GM18507 (cell line): ENCODE measurements at places on chromosomes 4 and X.

DNA sequence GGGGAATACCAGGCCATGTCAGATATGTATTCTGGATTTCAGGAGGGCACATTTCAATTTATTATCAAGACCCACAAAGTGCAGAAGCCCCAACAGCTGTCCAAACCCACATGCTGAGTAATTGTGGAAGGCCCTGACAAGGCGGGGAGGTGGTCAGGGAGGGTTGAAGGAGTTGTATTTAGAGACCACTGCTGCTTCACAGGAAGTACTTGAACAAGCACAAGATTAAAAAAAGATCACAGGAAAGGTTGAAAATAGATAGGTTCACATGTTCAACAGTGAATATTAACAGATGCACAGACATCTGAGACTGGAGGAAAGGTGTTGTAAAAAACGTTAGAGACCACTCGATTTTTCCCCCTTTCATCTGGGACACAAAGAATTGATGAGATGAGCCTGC is 17.9 kb downstream of the ATP8A1 start:
- DNase-seq = no peak

DNA sequence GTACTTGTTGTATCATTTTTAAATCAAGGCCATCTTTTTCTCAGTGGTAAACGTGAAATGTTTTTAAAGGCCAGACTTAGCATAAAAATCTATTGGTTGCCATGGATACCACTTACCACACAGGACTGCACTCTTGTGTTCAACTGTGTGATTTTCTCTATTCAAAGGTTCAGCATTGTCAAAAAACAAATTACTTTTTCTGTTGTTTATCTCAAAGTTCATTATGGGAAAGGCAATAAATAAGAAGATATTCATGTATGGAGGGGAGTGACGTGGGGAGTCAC is 231.0 kb upstream of the GATB start:
- DNase-seq = no peak

- no peak for DNase-seq
Measured at GRCh38 chrX:107522901-107523300, 73.4 kb downstream of the FRMPD3 start.

GRCh38 chr4:133493241-133493640 is 344.1 kb downstream of the PCDH10 start:
- no peak for DNase-seq

DNA sequence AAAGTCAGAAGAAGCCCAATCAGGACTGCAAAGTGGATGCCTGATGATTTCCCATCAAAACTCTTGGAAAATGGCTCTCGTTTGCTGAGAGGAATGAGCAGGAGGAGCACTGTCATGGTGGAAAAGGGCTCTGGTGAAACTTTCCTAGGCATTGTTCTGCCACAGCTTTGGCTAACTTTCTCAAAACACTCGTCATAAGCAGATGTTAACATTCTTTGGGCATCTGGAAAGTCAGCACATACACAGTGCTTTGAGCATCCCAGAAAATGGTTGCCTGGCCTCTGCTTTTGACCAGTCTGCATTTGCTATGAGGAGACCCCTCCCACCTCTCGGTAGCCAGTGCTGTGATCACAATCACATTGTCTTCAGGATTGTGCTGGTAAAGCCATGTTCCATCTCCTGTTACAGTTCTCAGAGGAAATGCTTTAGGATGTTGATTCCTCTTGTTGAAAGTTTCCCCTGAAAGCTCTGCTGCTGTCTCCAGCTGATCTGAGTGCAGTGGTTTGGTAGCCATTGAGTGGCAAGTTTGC is 25.2 kb upstream of the TBC1D14 start:
- DNase-seq = no peak

GRCh38 chr4:21858971-21859370 is 89.6 kb downstream of the KCNIP4 start:
- no peak for DNase-seq

- DNase-seq = no peak
Measured at GRCh38 chr4:114807357-114807756, 208.8 kb downstream of the UGT8 start.

- DNase-seq = no peak
Measured at GRCh38 chr4:94577136-94577535, 125.4 kb downstream of the PDLIM5 start.

- DNase-seq = no peak
Measured at GRCh38 chr4:184255361-184255760, 37.7 kb upstream of the ENPP6 start.

GRCh38 chr4:25956260-25956659 is 42.2 kb downstream of the SMIM20 start:
- DNase-seq = no peak

DNA sequence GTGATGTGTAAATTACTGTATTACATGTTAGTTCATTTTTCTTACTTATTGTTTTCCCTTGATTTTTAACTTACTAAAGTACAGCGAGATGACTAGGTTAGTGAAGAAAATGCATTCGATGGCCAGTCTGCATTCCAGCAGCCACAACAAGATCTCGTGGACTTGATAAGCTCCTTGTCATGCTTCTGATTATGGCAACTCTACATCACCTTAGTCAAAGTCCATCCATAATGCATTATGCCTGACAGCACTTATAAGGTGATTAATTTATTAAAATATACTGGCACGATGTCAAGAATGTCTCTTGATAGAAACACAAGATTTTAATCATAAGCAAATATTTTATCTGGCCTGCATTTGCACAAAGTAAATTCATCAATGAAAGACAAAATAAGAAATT is 109.9 kb upstream of the NAP1L5 start:
- no peak for DNase-seq

DNA sequence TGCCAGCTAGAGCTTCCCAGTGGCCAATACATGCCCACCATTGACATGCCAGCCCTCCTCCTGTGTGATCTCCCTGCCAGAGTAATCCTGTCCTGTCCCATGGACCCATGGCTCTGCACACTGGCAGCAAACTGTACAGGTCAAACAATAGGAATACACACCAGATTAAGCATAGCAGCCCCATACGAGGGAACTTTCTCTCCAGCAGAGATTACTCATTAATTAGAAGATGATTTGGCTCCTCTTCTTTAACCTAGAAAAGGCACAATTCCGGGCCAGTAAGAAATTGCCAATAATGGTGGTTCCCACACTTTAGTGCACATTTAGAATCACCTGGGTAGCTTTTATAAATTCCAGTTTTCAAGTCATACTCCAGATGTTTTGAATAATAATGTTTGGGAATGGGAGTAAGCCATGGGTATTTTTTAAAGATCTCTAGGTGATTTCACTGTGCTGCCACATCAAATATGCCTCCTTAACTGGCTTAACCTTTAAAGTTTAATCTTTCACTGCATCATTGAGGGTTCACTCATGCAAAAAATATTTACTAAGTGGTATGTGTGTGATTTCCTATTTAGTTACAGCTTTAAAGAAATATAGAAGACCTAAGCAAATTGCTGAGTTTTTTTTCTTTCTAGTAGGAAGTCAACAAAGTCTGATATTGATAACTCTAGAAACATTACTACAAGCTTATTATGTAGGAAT is 277.6 kb upstream of the NWD2 start:
- no peak for DNase-seq
